ENCODE measurements at places on chromosomes 5 and 9. TPM values are rescaled to one million over a fixed set of nuclear protein-coding genes. Genes with fewer than 3 reads are reported as not detected.

GRCh38 chr9:22105005-22105722, 96.1 kb upstream of the CDKN2B start:
- no peak for DNase-seq

DNA sequence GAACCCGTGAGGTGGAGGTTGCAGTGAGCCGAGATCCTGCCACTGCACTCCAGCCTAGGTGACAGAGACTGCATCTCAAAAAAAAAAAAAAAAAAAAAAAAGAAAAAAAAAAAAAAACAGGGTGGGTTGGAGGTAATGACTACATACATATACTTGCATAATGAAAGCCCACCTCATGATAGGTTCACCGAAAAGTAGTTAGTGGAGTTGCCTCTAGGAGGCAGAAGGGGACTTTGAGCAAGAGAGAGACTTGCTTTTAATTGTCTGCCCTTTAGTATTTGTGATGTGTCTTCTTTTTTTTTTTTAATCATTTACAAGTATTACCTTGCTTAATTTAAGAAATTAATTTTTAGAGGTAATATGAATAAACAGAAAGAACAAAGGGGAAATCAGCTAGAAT, 99.8 kb downstream of the PPARGC1B start:
- no peak for DNase-seq

DNA sequence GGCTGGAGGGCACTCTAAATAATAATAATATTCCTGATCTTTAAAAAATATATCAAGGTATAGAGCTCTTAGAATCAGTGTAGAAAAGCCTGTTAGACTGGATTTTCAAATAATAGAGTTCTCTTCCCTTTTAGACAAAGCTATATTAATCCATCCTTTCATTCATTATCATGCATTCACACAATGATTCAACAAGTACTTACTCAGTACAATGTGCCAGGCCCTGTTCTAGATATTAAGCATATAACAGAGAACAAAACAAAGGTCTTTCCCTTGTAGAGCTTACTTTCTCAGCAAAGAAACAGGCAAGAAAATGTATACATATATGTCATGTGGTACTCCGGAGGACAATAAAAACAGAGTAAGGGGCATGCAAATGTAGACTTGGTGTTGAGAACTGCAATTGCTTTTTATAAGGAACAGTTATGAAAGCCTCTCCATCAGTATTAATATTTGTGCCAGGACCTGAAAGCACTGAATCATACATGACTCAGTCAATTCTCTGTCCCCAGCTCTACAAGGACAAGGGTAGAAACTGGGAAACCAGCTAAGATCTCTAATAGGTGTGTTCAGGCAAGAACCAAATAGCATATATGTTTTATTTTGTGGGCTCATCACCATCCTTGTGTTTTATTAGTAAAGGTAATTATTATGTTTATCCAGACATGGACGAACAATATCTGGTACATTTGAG, 72.2 kb downstream of the PIP5K1B start:
- DNase-seq = no peak

DNA sequence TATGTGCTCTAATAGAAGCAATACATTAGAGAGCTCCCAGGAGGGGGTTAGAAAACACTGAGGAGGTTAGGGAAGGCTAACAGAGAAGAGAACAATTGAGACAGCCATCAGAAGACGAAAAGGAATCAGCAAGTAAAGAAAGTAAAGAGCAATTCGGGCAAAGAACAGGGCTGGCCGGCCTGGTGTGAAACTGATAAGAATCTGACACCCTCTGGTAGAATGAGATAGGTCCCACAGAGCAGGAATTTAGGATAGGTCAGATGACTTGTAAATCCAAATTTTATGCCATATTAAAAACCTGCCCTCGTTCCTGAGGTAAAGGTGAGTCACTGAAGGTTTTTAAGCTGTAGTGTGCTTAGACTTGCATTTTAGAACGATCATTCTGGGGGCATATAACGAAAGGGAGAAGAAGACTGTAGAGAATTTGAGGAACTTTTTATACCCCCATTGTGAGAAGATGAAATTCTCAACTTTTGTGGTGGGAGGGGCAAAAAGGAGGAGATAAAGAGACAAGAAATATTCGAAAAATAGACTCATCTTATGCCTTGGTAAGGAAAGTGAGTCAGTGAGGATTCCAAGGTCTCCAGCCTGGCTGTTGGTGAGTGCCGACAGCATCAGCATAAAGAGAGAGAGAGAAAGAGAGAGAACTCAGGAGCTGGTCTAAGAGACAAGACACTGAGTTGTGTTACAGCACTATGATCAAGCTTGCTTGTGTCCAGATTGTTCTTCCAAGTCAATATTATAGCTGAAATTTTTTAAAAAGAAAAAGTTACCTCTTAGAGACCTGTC, 51.3 kb downstream of the TMEM167A start:
- no peak for DNase-seq

DNA sequence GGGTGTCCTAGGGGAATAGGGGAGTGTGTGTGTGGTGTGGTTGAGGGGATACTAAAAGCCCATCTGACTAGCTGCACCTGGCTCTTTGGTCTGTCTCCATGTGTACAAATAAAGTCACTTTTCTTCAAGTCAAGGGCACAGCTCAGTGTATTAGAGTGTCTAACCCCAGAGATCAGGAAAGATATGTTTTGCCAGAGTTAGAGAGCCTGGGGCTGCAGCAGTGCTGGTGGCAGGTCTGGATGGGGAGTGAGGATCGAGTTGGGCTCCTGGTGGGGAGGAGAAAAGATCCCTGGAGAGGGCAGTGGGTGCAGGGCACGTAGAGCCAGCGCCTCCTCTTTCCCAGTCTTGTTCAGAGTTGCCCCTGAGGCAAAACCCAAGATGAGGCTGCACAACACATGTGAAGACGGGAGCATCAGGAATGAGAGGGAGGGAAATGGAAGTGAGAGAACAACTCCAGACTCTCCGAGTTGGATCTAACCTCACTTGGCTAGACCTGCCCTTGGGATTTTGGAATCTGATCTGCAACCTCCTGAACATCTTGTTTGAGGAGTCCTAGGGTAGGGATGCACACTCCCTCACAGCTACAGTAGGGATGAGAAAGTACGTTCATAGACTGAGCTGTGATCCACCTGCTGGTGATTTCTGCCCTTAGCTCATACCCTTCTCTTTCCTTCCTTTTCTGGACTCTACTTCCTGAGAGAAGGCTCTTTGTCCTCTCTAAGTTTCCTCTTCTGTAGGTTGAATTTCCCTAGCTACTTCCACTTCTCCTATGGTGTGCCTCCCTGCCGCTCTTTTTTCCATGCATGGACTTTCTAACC, 309.9 kb downstream of the ZSWIM6 start:
- no peak for DNase-seq

- no peak for DNase-seq
These were observed 278.0 kb upstream of the ADCY2 start for GRCh38 chr5:7117961-7118360.

DNA sequence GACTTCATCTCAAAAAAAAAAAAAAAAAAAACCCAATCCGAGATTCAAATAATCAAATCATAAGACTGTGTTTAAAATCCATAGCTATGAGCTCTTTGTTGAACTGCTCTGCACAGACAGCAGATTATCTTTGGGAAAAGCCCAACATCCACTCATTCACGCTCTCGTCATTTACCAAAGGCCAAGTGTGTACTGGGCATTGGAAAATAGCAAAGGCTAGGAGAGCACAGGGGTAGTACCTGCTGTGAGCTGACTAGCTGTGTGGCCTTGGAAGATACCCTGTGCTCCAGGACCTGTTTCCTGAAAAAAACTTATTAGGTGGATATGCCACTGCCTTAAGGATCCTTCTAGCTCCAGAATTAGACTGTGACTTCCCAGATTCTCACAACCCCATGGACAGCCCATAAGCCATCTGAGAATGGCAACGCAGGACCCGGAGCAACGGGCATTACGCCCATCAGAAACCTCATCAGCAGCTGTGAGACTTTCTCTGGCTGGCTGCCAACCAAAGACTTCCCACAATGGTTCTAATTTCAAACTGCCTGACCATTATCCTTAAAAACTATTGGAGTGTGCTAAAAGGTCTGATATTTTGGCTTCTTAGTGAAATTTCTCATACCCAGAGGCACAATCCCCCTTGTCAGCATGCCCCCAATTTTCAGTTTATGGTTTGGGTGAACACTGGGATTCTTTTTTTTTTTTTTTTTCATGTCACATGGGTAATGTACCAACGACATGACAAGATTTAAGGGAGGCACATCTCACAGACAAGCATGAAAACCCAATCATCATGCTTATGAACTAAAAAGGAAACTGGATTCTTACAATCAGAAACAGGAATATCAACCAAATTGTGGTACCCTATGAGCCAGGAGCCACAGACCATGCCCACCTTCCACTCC, 16.8 kb downstream of the SERINC5 start:
- DNase-seq = no peak

DNA sequence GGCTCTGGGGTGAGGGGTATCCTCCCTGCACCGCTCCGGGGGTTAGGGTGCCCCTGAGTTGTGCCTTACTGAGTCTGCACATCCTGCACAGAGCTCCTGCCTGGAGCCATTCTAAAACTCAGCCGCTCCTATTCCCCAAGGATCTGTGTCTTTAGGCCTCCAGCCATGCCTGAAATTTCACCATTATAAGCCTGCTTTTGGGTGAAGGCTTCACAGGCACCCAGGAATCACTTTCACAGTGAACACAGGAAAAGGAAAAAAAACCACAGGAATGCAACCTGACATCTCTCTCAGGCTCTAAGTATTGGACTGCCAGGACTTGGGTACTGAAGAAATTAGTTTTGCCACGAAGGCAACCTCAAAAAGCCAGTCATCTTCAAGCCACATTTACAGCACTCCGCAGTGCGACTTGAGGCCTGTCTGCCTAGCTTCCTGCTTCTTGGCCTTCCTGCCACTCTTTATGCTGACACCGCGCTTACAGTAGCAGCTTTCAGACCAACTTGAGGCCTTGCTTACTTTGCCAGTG, 30.9 kb downstream of the GALNT10 start:
- DNase-seq = no peak

DNA sequence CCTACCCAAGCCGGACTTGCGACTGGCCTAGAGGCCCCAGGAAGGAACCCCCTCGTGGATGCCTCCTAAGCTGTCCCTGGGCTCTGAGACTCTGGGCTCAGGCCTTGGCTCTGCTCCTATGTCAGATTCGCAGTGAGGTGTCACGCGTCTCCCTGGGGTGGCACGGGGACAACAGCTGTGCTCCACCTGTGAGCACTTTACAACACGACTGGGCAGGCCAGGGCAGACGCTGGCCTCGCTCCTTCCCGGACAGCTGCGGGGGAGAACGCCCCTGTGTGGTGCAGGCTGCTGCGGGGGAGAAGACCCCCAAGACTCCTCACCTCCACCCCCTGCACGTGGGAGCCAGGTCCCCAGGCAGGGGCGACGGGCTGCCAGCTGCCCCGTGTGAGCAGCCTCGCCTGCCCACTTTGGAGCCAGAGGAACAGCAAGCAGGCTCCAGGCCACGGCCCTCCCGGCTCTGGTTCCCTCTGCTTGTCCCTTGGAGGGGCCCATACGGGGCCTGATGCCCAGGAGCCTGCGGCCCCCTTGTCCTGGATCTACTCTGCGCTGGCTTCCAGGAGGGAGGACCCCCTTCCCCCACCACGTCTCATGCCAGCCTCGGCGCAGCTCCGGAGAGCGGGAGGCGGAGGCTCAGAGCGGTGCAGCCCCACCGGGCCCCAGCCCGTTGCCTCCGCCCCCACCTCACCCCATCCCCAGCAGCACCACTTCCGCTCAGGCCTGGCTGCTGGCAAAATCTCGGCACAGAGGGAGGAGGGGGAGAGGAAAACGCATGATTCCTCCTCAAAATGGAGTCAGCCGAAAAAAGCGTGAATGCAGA, 36.0 kb downstream of the SARDH start:
- no peak for DNase-seq

DNA sequence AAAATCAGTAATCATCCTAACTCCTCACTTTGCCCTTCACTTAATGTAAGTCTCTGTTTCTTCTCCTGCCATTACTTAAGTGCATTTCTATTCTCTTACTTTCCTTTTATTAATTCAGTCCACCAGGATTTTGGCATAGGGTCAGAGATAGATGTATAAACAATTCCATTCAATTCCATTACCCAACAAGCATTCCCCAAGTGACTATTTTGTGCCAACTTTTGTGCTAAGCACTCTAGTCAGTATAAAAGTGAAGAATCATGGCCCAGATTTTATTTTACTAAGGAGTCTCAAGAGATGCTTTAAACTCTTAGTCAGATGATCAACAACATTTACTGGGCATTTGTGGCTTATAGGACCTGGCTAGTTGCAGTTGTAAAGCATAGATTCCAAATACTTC, 159.3 kb downstream of the DMAC1 start:
- DNase-seq = no peak

DNA sequence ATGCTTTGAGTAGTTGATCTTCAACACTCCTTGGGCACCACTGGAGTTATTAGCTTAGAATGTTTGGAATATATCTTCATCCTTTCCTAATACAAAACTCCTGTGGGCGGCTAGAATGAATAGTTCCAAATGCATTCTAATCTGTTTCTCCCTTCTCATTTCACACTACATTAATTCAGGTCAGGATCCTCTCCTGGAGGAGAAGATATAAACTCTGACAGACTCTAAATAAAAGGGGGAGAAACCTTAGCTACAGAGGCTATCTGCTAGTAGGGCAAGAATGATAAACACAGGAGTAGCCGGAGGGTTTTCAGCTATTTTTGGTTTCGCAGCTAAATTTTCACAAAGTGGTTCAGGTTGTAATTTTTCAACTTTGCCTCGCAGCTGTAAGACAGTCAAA, 45.2 kb upstream of the FAM240B start:
- DNase-seq = no peak

DNA sequence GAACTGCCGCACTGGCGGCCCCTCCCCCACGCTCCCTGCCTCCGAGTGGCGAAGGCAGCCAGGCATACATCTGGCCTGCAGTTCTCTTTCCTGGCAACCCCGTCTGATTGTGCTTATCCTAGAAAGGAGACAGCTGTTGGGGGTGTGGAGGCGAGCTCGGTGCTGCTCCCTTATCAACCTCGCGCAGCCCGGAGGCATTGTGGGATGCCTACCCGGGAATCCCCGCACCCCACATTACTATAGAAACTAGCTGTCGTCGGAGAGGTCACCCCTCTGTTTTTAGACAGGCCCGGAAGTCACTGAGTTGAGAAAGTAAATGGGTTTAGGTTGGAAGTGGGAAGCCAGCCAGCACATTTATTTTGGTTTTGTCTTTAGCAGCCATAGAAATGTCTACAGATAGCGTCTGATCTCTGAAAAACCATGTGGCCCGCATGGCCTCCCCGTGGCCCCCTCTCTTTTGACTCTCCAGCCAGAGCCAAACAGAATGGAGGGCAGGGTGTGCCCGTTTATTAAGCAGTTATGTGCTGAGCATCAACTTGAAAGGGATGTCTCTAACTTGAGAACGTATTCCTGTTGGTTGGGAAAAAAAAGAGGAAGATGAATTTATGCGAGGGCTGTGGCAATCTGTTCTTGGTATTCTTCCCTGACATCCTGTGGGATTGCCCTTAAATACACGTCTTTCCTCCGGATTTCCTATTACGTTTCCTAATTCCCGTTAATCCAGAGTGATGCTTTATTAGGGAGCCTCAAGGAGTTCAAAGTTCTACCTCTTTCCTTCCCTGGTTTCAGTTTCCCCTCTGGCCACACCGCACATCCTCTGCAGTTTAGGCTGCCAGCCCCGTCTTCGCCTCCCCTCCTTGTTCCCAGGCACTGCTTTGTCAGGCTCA, 3.9 kb downstream of the STC2 start:
- no peak for DNase-seq

GRCh38 chr5:60788863-60789513, 55.1 kb downstream of the ELOVL7 start:
- DNase-seq = no peak

Gene PAPPA
- total RNA-seq = 11.0 TPM

Gene IGFBPL1
- 26.7 TPM for total RNA-seq

Gene SLC6A18
- total RNA-seq = 0.48 TPM

Gene GRIA1
- 18.0 TPM for total RNA-seq

Gene ORM2
- not detected for total RNA-seq

Gene PLAC8L1
- 0.95 TPM for total RNA-seq

Gene TRIM36
- 55.2 TPM for total RNA-seq

Gene TNC
- 16.1 TPM for total RNA-seq

Gene SPATA31A7
- not detected for total RNA-seq

Data from type B pancreatic cell (in vitro differentiated cells).